ENCODE measurements at places on chromosomes 13 and 19. TPM values are rescaled to one million over a fixed set of nuclear protein-coding genes. Genes with fewer than 3 reads are reported as not detected.

APOE gene
- 866 TPM for total RNA-seq

ZNF547 gene
- total RNA-seq, result 5.0 TPM

RGL3 gene
- total RNA-seq, result 6.0 TPM

LILRA1 gene
- total RNA-seq, result not detected

RHPN2 gene
- 11.2 TPM for total RNA-seq

MRPS31 gene
- total RNA-seq, result 14.8 TPM

HOMER3 gene
- 139 TPM for total RNA-seq

IGFL2 gene
- not detected for total RNA-seq

KANK3 gene
- 1.1 TPM for total RNA-seq

KLF5 gene
- total RNA-seq, result 2.1 TPM

ZNF69 gene
- 2.3 TPM for total RNA-seq

All from cardiac atrium fibroblast (primary cell).